Stimulated activated CD4-positive, alpha-beta T cell treated with anti-CD3 and anti-CD28 coated beads, Interleukin-12 subunit alpha, Interleukin-12 subunit beta, amount 100 ng/mL, for 4 hours (primary cell): ENCODE measurements at places on chromosomes 16 and 17.
A peak's percentile ranks its signal among the peaks of the same experiment; 100 is the strongest.

- peak; percentile 45 for DNase-seq
Observed at GRCh38 chr16:30526137-30526822, at the start of gene ZNF768. Gene ZNF768, minus strand, starts transcription at chr16:30526566. Its CDS starts 153 bp downstream, at chr16:30526413.

DNA sequence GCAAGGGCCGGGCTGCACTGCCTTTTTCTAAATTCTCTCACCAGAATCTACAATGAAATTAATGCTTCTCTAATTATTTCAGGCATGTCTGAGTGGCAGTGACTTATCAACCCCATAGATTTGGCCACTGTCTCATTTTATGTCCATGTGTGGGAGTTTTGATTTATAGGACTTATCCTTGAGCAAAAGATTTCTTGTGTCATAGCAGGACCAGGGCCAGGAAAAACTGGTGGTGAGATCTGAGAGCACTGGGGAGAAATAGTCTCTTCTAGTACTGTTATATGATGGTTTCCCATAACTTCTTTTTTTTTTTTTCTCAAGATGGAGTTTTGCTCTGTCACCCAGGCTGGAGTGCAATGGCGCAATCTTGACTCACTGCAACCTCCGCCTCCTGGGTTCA, 1.5 kb upstream of the KRT23 start:
- DNase-seq: no peak

GRCh38 chr16:50400967-50401348, 32.2 kb upstream of the BRD7 start:
- no peak for DNase-seq

DNA sequence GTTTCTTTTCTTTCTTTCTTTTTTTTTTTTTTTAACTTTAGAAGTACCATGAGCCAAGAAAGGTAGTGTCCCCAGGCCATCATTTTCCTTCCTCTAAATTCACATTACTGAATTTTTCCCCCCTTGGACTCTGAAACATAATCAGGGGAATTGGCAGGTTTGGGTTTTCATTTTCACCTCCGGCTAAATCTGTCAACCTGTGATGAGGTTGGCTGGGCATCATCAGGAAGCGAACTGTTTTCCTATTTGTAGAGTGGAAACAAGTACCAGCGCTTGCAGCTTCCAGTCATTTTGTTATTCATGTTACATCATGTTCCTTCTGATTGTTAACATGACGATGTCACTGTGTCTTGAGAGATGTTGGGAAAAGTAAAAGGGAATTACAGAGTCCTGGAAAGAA, 641.9 kb upstream of the RBFOX1 start:
- no peak for DNase-seq

DNA sequence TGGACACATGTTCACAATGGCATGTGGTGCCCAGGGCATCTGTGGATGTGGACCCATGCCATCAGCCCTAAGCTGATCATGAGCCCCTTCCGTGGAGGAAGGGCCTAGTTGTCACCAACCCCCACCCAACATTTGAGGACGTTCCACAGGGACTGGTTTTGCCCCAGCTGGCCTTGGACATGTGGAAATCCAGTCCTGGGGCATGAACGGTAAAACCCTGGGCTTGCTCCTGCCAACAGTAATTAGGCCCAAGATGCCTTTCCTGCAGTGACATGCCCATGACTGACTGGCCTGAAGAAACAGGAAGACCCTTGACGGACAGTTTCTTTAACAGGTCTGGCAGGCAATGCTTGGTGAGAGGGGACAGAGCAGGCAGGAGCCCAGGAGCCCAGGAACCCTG, 7.7 kb downstream of the TNS4 start:
- DNase-seq: no peak

GRCh38 chr16:48682971-48683370, 73.0 kb upstream of the N4BP1 start:
- no peak for DNase-seq

GRCh38 chr17:61458421-61459141, 6.4 kb downstream of the TBX4 start:
- DNase-seq: no peak

DNA sequence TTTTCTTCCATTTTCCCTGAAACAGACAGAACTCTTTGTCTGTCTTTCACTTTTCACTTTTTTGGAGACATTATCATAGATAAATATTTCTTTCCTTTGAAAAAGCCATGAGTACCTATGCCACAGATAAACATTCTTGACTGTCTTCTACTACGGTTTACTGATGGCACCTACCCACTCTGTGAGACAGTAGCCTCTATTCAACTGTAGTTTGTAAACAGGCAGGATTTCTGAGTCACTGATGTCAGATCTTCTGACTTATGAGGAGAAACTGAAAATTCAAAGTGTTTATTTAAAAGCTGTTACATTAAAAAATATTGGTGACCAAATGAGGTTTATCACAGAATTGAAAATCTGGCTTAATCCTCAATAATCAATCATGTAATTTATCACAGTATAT, 658.4 kb downstream of the TOX3 start:
- no peak for DNase-seq

GRCh38 chr17:7045492-7046126, 1.7 kb upstream of the SLC16A11 start:
- DNase-seq: no peak

- no peak for DNase-seq
Observed at GRCh38 chr17:19410875-19411620, at the start of gene RNF112. Gene RNF112, plus strand, starts transcription at chr17:19411232. Its CDS starts 177 bp downstream, at chr17:19411409.

- peak; percentile 47 for DNase-seq
Observed at GRCh38 chr17:6831661-6832263, at the start of gene TEKT1. Gene TEKT1, minus strand, starts transcription at chr17:6831729. Its CDS starts 1,353 bp downstream, at chr17:6830376.

DNA sequence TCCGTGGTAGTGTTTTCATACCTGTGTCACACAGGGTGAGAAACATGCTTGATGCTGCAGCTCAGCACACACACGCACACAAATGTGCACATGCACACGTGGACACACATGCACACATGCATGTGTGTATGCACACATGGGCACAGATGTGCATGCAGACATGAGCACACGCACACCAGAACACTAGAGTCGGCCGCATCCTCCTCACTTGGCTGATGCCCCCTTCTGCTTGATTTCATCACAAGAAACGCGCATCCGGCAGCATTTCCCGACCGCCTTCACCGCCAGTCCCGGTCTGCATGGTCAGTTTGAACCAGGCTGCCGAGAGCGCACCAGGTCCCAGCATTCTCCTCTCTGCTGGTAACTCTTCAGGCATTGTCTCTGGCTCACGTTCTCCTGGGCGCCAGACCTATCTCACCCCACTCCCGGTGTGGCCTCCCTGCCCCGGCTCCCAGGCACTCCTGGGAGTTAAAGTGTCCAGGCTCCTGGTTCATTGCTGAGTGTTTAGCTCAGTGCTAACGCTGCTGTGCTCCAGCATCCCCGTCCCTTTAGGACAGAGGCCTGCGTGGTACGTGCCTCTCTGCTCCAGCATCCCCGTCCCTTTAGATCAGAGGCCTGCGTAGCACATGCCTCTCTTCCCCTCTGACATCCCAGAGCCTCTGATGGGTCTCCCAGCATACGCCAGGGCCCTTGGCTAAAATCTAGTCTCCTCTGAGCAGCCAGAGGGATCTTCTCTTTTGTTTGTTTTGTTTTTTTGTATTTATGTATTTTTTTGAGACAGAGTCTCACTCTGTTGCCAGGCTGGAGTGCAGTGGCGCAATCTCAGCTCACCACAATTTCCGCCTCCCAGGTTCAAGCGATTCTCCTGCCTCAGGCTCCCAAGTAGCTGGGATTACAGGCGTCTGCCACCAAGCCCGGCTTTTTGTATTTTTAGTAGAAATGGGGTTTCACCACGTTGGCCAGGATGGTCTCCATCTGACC, 16.0 kb downstream of the BAIAP2 start:
- no peak for DNase-seq

- no peak for DNase-seq
Observed at GRCh38 chr17:38900978-38901656, 24.3 kb upstream of the LASP1NB start.

DNA sequence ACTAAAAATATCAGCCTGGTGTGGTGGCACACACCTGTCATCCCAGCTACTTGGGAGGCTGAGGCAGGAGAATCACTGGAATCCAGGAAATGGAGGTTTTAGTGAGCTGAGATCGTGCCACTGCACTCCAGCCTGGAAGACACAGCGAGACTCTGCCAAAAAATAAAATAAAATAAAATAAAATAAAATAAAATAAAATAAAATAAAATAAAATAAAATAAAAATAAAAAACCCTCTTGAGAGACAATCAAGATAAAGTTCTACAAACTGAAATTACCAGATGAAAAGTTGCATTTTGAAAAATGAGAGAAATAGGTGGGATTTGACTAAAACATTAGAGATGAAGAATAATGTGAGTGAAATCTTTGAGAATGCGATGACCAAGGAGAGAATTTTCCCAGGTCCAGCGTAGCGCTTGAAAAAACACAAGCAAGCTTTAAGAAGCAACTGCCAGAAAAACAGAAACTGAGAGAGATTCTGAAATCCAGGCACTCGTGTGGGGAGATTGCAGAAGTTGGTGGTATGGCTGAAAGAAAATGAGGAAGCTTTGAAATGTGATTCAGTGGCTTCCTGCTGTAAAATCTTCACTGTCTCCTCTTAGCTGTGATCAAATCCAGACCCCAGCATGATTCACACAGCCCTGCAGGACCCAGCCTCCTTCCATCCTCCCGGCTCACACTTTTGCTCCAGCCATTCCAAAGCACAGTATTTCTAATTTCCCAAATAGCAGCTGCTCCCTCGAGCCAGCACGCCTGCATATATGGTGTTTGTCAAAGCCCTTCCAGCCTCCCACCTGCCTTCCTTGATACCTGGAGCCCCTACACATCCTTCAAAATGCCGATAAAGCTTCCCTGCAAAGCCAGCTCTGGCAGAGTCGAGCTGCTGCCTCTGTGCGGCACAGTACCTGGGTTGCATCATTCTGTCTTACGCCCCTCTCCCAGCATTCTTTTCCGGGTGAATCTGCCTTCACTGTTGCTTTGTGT, 8.2 kb upstream of the CD300E start:
- no peak for DNase-seq
